ENCODE measurements at places on chromosomes 1 and 21.

DNA sequence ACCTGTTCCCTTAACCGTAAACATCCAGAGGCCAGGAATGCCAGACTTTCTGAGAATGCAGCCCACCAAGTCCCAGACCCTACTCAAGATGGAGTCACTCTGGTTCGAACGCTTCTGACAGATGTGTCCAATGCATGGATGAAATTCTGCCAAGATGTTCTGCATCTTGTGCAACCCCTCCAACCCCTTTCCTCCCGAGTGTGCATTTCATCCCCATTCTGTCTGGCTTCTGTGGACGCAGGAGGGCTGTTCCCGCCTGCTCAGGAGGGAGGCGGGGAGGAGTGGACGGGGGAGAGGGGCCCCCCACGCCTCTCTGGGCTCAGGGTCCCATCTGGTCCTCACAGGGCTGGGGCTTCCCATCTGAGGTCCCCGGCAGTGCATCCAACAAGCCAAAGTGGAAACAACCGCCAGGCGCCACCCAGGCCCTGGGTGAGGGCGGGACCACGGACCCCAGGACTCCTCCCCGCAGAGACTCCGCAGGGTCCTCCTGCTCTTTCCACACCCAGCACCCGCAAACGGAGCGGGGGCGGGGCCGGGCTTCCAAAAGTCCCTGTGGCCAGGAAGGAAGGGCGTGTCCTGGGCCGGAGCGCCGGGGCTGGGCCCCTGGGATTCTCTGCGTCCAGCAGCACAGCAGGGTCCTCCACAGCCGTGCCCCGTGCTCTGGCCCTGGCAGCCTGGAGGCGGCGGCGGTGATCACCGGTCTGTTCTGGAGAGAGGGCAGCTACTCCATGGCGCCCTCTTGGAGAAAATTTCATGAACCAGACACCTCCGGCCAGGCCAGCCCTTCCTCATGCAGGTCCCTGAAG is 27.8 kb upstream of the SUMO3 start:
- peak; percentile 28 for DNase-seq

DNA sequence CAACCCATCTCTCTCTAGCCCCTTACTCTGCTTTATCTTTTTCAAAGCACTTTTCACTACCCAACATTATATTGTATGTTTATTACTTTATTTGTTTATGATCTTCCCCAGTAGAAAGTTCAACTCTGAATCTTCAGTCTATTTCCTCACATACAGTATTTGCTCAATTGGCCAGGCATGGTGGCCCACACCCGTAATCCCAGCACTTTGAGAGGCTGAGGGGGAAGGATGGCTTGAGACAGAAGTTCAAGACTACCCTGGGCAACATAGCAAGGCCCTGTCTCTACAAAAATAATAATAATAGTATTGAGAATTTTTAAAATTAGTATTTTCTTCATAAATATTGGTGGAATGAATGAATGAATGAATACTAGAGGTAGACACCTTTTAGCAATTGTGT is 1.2 kb downstream of the STPG1 start:
- no peak for DNase-seq

DNA sequence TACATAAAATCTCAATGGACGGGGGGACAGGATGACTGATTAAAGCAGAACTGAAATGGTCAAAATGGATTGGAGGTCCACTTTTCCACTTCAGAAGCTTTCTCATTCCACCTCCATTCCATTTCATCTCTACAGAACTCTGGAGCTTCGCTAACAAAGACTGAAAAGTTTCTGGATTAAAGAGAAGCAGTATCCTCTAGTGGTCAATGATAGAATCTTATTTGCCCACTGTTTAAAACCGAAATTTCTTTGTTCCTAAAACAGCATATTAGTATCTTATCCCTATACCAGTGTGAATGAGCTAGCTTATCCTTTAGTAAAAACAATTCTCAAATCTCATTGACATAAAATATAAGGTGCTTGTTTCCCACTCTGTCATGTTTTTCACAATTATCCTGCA is 890.6 kb downstream of the KCNT2 start:
- DNase-seq: peak; percentile 21

GRCh38 chr1:166470014-166470413 is 303.2 kb upstream of the FAM78B start:
- peak; percentile 36 for DNase-seq

GRCh38 chr1:200762089-200762488 is 23.4 kb downstream of the CAMSAP2 start:
- DNase-seq: no peak

DNA sequence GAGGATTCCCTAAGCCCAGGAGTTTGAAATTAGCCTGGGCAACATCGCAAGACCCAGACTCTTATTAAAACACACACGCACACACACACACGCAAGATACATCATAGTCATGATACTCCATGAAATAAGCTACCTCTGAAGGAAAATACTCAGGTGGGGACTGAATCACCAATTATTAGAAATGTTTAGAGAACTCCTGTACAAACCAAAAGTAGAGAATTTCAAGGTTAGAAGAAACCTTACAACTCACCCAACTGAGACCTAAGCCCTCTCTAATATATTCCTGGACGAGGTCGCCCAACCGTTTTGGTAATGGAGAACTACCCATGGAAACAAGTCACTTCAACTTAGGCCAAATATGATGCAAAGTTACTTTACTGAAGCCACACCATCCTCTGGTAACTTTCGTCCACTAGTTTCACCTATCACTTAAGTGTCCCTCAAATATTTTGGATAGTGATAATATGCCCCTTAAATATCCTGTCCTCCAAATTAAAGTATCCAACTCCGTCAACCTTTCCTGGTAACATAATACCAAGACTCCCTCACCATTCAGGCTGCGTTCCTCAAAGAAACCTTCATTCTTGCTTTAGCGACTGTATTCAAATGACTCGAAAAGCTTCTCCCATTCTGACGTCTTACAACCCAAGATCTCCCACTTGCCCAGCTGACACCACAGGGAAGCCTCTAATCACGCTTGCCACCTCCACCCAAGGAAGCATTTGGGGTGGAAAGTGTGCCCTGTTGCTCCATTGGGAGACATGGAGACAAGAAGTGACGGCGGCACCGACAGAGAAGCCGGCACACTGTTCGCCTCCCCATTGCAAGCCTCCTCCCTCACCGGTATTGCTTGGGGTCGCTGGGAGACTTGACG is 856 bp downstream of the NRDC start:
- no peak for DNase-seq

- no peak for DNase-seq
These were observed 453.2 kb downstream of the PTPRU start for GRCh38 chr1:29689372-29690030.

- no peak for DNase-seq
These were observed 499.2 kb downstream of the OMA1 start for GRCh38 chr1:58047265-58047858.

- DNase-seq: no peak
These were observed 1.7 kb upstream of the EPS15 start for GRCh38 chr1:51520700-51521248.

- DNase-seq: no peak
These were observed at the start of gene C4BPB for GRCh38 chr1:207088701-207089626. Gene C4BPB (plus strand): TSS chr1:207088860. CDS start chr1:207089532, 672 bp downstream.

DNA sequence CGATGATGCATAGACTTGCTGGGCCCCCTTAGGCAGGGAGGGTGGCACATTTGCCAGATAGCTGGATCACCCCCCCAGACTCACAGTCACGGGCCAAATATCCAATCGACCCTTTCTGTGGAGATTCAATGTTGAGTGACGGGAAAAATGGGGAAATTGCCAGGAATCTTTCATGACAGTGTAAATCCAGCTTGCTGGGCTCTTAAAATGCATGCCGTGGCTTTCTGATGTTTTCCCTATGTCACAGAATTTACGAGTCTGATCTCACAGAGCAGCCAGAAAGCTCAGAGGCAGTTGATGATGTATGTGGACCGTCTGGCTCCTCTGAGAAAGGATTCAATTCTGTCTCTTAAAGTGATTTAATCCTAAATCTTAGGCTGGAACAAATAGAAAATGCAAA is 150.1 kb upstream of the ZNF644 start:
- peak; percentile 59 for DNase-seq

GRCh38 chr1:94438692-94439276 is 20.6 kb downstream of the ABCD3 start:
- DNase-seq: no peak

DNA sequence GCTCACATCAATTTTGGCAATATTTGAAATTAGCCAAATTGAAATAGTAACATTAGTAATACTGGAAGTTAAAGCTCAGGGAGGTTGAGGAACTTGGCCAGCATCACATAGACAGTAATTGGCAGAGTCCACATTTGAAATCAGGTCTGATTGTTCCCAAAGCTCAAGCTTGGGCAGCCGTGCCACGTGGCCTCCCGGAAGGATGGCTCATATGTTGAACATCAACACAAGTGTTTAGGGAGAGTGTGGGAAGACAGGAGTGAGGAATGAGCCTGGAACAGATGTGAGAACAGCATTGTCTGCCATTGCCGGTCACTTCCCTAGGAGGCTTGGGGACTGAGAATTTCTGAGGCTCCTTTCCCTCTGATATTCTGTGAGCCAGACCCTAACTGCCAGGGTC is 40.2 kb upstream of the RBM15 start:
- no peak for DNase-seq

GRCh38 chr1:44617703-44618029 is 56.6 kb downstream of the TMEM53 start:
- no peak for DNase-seq

DNA sequence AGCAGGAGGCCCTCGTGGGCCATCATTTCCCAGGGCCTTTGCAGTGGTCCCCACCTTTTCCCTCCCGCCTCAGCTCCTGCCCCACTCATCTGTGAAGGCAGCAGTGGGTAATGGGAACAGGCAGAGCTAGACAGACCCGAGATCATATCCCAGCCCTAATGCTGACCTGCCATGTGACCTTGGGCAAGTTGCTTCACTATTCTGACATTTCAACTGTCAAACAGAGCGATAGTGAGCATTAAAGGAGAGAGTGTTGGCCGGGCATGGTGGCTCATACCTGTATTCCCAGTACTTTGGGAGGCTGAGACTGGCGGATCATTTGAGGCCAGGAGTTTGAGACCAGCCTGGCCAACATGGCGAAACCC is 51.7 kb downstream of the RPS6KA1 start:
- no peak for DNase-seq

- peak; percentile 89 for DNase-seq
These were observed 27.7 kb downstream of the PLPP3 start for GRCh38 chr1:56551691-56552090.

DNA sequence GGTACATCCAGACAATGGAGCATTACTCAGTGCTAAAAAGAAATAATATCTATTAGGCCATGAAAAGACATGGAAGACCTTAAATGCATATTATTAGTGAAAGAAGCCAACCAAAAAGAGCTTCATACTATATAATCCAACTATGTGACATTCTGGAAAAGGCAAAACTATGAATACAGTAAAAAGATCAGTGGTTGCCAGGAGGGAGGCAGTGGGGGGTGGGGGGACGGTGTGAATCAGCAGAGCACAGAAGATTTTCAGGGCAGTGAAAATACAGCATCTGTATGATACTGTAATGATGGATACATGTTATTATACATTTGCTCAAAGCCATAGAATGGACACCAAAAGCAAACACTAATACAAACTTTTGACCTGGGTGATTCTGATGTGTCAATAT is 339.4 kb upstream of the SNX7 start:
- no peak for DNase-seq

- no peak for DNase-seq
These were observed at the start of gene CTSK for GRCh38 chr1:150808121-150808520. Gene CTSK (minus strand): TSS chr1:150808260. CDS start chr1:150806805, 1,455 bp downstream.

GRCh38 chr1:196143602-196144342 is 464.5 kb downstream of the KCNT2 start:
- no peak for DNase-seq

DNA sequence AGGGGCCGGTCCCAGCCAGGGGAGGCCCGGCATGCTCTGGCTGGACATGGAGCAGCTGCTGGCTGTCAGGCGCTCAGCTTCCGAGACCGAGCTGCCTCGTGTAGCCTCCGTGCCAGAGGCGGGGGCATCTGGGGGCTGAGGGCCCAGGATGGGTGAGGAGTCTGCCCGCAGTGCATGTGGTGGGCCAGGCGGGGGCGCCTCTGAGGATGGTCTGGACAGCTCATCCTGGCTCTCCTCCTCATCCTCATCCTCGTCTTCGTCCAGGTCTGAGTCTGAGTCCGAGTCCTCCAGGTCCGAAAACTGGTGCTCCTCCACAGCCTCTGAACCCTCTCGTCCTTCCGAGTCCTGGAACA is 28.9 kb upstream of the EDN2 start:
- no peak for DNase-seq

DNA sequence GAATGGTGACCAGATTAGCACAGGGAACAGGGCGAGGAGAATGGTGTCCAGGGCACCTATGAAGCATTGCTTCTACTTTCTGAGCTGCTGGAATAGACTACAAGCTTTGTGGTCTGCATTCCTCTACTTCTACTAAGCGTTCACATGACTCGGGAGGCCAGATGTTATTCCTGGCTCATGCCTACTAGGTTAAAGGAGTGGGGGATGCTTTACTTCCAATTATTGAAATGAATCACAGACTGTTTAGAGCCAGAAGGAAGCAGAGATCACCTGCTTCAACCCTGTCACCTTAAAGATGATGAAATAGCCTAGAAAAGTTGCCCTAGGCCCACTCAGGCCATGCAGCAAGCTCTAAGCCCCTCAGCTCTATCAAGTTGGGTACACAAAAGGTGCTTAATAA is 633.5 kb downstream of the KIF26B start:
- DNase-seq: no peak

- DNase-seq: no peak
These were observed 332.5 kb downstream of the AMY1C start for GRCh38 chr1:104082221-104082620.

DNA sequence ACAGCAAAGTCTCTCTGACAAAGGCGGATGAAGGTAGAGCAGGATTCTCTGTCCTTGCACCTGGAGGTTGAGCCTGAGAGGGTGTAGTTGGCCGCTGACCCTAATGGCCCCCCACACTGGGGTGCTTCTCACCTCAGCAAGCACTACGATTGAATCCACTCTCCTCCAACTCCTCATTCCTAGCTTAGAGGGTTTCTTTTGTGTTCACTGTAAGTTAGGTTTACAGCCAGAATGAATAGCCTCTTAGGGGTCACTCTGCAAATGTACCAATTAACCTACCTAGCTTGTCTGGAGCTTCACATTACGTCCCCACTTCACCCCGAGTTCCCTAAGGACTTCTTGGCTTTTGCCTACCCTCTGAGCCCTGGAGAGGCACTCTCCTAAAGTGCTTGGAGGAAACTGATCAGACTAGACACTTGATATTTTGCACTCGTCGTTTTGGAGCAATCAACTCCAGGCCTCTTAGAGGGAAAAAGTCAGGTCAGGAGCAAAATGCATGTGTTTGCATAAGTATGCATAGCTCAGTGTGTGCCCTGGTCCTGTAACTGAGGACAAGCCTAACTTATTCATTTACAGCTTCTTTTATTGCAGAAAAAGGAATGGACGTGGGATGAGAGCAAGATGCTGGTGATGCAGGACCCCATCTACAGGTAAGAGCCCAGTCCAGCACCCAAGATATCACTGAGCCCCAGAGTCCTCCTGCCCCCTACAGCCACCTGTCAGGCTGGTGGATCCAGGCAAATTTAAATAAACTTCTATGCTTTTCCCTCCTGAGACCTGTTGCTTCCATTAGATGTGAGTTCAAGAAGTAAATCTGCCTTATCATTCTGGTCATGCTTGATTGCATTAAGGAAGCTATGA is 76.4 kb downstream of the SPATA46 start:
- DNase-seq: no peak

All from brain (organoid and tissue), 16 donors.